ENCODE measurements at places on chromosomes 6 and 20.

DNA sequence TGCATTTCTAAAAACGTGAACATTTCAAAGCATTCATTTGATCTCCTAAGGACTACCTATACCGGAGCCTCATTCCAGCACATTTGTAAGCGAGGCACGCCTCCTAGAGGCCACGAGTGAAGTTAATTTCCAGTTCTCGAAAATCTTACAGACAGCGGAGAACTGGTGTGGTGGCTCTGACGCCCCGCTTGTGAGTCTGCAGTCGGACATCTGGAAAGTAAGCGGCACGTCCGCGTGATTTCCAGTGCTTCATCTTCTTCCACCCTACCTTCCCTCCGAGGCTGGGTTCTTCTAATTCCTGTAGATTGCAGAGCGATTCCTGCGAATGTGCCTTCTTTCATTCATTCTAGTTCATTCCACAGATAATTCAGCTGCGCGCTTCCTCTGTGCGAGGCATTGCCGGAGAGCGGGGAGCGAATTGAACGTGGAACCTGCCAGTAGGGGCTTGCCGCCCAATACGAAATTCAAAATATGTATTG, 810 bp upstream of the PRIM2 start:
- peak; percentile 85 for DNase-seq

- no peak for DNase-seq
These were observed 28.4 kb downstream of the PRDM1 start for GRCh38 chr6:106114492-106114891.

- DNase-seq = peak; percentile 25
These were observed 494.7 kb upstream of the MAP3K7 start for GRCh38 chr6:91081452-91082067.

- no peak for DNase-seq
These were observed 176.1 kb downstream of the MBOAT1 start for GRCh38 chr6:20036141-20036677.

DNA sequence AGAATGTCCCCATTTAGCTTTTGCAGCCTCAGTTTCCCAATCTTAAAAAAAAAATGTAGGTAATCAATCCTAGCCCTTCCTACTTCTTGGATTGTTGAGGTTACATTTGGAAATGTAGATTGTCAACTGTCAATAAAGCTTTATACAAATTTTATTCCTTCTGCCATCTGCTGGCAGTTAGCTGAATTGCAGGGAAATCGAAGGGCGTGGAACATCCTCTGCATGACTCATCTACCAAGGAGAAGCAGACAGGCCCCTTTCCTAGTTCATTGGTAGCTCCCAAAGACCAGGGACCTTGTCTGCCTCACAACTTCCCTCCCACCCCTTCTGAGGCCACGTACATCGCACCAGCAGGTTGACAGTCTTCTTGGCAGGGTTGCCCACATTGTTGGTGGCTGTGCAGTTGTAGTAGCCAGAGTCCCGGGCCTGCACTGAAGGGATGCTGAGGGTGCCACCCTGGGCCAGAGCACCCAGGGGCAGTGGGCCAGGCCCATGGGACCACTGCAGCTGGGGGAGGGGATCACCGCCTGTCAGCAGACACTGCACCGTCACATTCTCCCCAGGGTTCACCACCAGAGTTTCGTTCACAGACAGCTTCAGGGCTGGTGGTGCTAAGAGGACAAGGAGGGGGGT, 43.6 kb downstream of the MDGA1 start:
- peak; percentile 64 for DNase-seq

GRCh38 chr20:361561-361960, 14.7 kb downstream of the NRSN2 start:
- no peak for DNase-seq

- DNase-seq = no peak
These were observed 64.3 kb upstream of the PRSS16 start for GRCh38 chr6:27183060-27183832.

- DNase-seq = peak; percentile 31
These were observed 982 bp downstream of the HECA start for GRCh38 chr6:139135578-139136545.

DNA sequence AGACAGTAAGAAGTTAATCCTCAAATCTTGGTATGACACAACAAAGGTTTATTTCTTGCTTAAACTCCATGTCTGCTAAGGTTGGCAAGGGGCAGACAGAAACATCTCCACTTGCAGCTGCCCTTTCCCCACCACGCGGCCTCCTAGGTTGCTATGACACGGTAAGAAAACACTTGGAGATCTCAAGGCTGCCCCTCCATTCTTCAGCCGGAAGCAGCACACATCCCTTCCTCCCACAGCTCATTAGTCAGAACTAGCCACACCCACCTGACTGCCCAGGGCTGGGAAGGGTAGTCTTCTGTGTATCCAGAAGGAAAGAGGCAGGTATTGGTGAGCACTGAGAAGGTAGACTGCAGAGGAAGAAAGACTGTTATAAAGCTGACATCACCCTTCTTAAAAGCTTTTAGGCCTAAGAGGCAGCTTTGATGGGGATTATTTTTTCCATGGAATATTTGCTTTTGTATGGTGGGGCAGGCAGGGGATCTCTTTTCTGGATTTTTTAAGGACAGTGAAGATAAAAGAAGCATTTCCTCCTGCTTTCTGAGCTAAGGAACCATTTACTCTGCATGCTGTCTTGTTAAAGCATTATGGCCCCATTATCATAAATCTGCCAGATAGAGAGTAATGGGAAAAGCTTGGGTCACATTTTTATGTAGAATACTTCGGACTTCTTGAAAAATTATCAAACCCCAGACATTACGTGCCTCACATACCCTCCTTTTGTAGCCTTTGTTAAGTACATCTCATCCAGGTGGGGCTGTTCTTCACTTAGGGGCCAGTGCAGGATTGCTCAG, 41.6 kb downstream of the MRAP2 start:
- DNase-seq = no peak

- DNase-seq = no peak
These were observed 102.3 kb downstream of the SH3BGRL2 start for GRCh38 chr6:79733388-79733787.

DNA sequence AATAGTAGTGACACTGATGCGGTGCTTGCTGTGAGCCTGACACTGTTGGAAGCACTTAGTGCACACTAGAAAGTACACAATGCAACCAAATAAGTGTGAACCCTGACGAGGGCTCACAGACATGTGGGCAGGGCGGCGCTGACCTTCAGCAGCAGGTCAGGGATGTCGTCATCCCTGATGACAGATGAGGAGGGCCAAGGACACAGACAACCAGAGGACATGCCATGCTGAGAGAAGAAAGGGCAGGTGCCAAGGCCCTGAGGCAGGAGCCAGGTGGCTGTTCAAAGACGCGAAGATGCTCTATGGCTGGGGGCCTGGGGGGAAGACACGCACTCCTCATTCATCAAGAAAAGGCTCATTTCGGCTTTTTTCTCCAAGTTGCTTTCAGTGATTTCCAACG, 176.4 kb upstream of the CST7 start:
- no peak for DNase-seq

DNA sequence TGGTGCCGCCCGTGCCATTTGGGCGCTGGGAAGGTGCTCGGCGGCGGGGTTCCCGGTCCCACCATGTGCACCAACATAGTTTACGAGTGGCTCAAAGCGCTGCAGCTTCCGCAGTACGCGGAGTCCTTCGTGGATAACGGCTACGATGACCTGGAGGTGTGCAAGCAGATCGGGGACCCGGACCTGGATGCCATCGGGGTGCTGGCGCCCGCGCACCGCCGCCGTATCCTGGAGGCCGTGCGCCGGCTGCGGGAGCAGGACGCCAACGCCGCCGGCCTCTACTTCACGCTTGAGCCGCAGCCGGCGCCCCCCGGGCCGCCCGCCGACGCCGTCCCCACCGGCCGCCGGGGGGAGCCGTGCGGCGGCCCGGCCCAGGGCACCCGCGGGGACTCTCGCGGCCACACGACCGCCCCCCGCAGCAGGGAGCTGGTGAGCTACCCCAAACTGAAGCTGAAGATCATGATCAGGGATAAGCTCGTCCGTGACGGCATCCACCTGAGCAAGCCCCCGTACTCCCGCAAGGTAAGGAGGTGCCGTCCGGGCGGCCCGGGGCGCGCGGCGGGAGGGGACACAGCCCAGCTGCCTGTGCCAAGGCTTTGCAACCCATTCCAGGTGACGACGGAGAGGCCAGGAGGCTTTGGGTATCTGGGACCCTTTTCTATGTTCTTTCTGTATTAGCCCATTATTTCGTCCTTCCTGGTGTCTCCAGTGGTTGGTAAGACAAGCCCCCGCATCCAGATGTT, 547 bp downstream of the SAMD5 start:
- peak; percentile 33 for DNase-seq

- peak; percentile 72 for DNase-seq
These were observed 78.0 kb downstream of the DLGAP4 start for GRCh38 chr20:36384022-36384619.

DNA sequence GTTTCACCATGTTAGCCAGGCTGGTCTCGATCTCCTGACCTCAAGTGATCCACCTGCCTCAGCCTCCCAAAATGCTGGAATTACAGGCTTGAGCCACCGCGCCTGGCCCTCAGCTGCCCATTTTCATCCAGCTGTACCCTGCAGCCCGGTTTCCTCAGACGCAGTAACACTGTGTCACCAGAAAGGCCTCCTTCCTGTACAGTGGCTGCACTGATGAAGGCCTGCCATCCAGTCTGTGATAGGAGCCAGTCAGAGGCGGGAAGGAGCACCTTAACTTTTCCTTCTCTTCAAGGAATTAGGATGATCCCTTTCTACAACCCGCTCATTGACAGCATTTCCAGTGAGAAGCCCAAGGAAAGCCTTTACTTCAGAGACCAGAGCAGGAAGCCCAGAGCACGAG, 75.9 kb downstream of the GFOD1 start:
- no peak for DNase-seq

- DNase-seq = peak; percentile 92
These were observed 289.6 kb downstream of the PREX1 start for GRCh38 chr20:48538058-48538825.

DNA sequence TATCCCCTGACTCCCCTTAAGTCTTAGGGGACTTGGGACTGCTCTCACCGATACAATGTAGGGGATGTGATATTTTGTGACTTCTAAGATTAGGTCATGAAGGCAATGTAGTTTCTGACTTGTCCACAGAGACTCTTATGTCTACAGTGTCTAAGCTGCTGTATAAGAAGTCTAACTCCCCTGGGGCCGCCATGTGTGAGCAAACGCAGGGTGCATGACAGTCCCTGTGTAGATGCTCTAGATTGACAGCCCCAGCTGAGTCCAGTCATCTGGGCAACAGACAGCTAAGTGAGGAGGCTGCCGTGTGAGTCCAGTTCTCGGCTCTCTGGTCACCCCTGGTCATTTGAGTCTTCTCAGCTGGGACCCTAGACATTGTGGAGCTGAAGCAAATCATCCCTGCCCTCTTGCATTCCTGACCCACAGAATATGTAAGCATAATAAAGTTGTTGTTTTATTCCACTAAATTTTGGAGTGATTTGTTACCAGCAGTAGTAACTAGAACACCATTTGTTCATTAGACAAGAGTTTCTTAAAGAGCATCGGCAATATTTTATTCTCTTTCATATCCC, 743.3 kb upstream of the CHD6 start:
- DNase-seq = no peak

- peak; percentile 57 for DNase-seq
These were observed 49.8 kb downstream of the PPARD start for GRCh38 chr6:35392111-35392702.

DNA sequence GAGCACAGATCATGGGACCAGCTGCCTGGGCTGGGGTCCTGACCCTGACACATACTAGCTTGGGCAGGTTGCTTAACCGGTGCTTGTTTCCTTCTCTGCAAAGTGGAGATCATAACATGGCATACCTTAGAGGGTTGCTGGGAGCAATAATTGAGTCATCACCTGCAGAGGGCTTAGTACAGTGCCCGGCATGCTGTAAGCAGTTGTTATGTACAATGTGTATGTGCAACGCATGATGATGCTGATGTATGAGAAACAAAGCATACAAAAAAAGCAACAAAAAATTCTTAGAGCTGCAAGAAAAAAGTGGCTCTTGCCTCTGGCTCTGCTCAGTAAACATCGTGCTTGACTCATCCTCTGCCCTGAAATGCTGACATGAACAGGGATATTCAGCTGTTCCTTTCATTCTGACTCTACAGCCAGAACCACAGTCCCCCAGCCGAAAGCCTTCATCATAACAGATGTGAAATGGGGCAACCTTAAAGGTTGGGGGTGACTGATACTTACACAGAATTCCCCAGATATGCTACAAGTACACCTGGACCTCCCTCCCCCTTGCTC, 91.7 kb downstream of the CLIC5 start:
- DNase-seq = no peak

DNA sequence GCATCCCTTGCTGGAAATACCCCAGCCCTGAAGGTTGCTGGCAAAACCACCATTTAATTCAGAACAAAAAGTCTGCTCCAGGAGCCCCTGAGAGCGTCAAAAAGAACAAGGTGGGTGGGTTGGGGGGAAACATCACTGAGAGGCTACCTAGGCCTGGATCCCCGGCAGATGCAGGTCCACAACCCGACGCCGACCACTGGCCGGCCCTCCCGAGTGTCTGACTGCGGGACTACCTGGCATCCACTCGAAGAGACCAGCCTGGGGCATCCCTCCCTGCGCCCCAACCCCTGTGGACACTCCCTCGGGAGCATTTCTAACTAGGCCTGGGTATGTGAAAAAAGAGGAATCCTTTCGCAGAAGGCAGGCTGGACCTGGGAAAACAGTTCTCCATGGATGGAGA, 47.2 kb downstream of the FAM209B start:
- no peak for DNase-seq

DNA sequence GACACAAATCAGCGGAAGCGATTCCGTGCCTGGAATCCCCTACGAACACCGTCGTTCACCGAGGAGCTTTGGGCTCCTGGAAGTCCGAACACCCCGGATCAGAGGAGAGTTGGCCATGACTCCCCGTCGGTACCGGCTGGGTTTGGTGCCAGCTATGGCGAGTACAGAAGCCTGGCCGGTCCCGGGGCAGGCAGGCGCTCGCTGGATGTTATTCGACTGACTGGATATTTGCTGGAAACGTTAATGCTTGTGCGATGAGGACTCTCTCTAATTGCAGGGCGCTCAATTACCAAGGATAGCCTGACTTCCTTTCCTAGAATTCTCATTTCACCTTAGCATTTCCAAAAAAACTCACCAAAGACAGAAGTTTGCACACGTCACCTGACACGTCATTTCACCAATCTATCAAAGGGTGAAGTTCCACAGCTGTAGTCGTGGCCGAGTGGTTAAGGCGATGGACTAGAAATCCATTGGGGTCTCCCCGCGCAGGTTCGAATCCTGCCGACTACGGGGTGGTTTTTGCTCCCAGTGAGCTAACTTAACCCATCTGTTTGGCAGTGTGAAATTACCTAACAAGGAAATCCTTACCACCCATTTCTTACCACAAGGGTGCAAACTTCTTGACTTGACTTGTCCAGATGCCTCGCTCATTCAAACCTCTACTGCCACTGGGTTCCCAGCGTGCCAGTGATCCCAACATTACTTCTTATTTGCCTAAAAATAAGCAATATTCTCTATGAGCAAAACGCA, 22.7 kb upstream of the ZNF184 start:
- peak; percentile 49 for DNase-seq

GRCh38 chr6:650098-650497, 6.8 kb downstream of the HUS1B start:
- DNase-seq = no peak
